ENCODE measurements at places on chromosomes 5 and 9. TPM values are rescaled to one million over a fixed set of nuclear protein-coding genes. Genes with fewer than 3 reads are reported as not detected.

CTNND2 gene
- 31.5 TPM for total RNA-seq

BRINP1 gene
- 8.6 TPM for total RNA-seq

CCDC183 gene
- total RNA-seq = 6.1 TPM

CCDC192 gene
- 2.0 TPM for total RNA-seq

TSPAN17 gene
- 45.9 TPM for total RNA-seq

URM1 gene
- 60.3 TPM for total RNA-seq

SMARCA2 gene
- total RNA-seq = 131 TPM

SH3RF2 gene
- 20.8 TPM for total RNA-seq

GAS1 gene
- total RNA-seq = 16.0 TPM

PROB1 gene
- total RNA-seq = 0.69 TPM

GPRIN1 gene
- total RNA-seq = 3.3 TPM

PCDHB11 gene
- 3.3 TPM for total RNA-seq

ANXA2R gene
- total RNA-seq = 0.74 TPM

GRM6 gene
- not detected for total RNA-seq

IFNA13 gene
- total RNA-seq = not detected

FAXDC2 gene
- 9.3 TPM for total RNA-seq

SPATA31A3 gene
- not detected for total RNA-seq

HRH2 gene
- total RNA-seq = 1.8 TPM

AIF1L gene
- total RNA-seq = 44.1 TPM

NIM1K gene
- total RNA-seq = 0.43 TPM

HTR1A gene
- 0.90 TPM for total RNA-seq

PPP3R2 gene
- total RNA-seq = 0.22 TPM

GALNT12 gene
- 25.8 TPM for total RNA-seq

PITX1 gene
- 6.3 TPM for total RNA-seq

GABRP gene
- 55.6 TPM for total RNA-seq

FCN2 gene
- not detected for total RNA-seq

ARID3C gene
- total RNA-seq = 0.26 TPM

GABRA6 gene
- not detected for total RNA-seq

ERAP2 gene
- 0.86 TPM for total RNA-seq

INIP gene
- total RNA-seq = 34.5 TPM

FBP1 gene
- 35.9 TPM for total RNA-seq

VCAN gene
- 106 TPM for total RNA-seq

SMIM15 gene
- 76.6 TPM for total RNA-seq

DNAH5 gene
- total RNA-seq = 1.2 TPM

FBLL1 gene
- total RNA-seq = 3.3 TPM

Data from type B pancreatic cell (in vitro differentiated cells).